A549 treated with AZD2906 at 1 μM for 4 hours (cell line): ENCODE measurements at places on chromosomes 2 and 18. TPM values are rescaled to one million over a fixed set of nuclear protein-coding genes. Genes with fewer than 3 reads are reported as not detected.

The CROCC2 gene
- total RNA-seq: not detected in 5 replicates

The GLI2 gene
- total RNA-seq: 16.8 to 26.9 TPM (median 22.1 TPM) in 5 replicates

The PAX8 gene
- 0.51 to 0.98 TPM (median 0.76 TPM) in 5 replicates for total RNA-seq

The IL1F10 gene
- 0.09 to 0.24 TPM in 2 of 5 replicates, not detected in the others for total RNA-seq

The NABP1 gene
- total RNA-seq: 10.5 to 12.2 TPM (median 11.2 TPM) in 5 replicates

The EGR4 gene
- total RNA-seq: 0.19 to 0.32 TPM (median 0.25 TPM) in 5 replicates

The RALB gene
- total RNA-seq: 54.3 to 74.4 TPM (median 58.6 TPM) in 5 replicates

The FEV gene
- not detected in 5 replicates for total RNA-seq

The RAB6C gene
- total RNA-seq: not detected in 5 replicates

The SRD5A2 gene
- total RNA-seq: 0.02 TPM in 4 of 5 replicates, not detected in the other

The RTKN gene
- total RNA-seq: 18.7 to 24.5 TPM (median 22.4 TPM) in 5 replicates

The ST6GAL2 gene
- 9.5 to 16.9 TPM (median 13.1 TPM) in 5 replicates for total RNA-seq

The MYCN gene
- 0.03 TPM in 3 of 5 replicates, not detected in the others for total RNA-seq

The TMEM247 gene
- total RNA-seq: not detected in 5 replicates

The CFC1 gene
- 0.11 TPM in 1 of 5 replicates, not detected in the others for total RNA-seq

The ATP5F1A gene
- total RNA-seq: 302 to 341 TPM (median 312 TPM) in 5 replicates

The AP1S3 gene
- 27.8 to 48.2 TPM (median 28.4 TPM) in 5 replicates for total RNA-seq

The ACTG2 gene
- total RNA-seq: 0.26 to 0.40 TPM (median 0.31 TPM) in 5 replicates

The BOLL gene
- total RNA-seq: not detected in 5 replicates

The TRABD2A gene
- 10.5 to 15.5 TPM (median 13.2 TPM) in 5 replicates for total RNA-seq
